ENCODE measurements at places on chromosomes 6 and 20. TPM values are rescaled to one million over a fixed set of nuclear protein-coding genes. Genes with fewer than 3 reads are reported as not detected.

RING1 gene
- 30.7 TPM for total RNA-seq

NRM gene
- total RNA-seq, result 4.3 TPM

RWDD2A gene
- total RNA-seq, result 7.6 TPM

WFDC5 gene
- total RNA-seq, result not detected

DUSP15 gene
- total RNA-seq, result 9.0 TPM

GGTLC1 gene
- total RNA-seq, result not detected

APOM gene
- total RNA-seq, result 1.0 TPM

GJA1 gene
- 209 TPM for total RNA-seq

KHDRBS2 gene
- 21.8 TPM for total RNA-seq

DDX43 gene
- 0.27 TPM for total RNA-seq

SLC17A1 gene
- total RNA-seq, result not detected

CCN5 gene
- not detected for total RNA-seq

AKIRIN2 gene
- 59.8 TPM for total RNA-seq

NOX3 gene
- total RNA-seq, result not detected

ADTRP gene
- 13.3 TPM for total RNA-seq

LPA gene
- total RNA-seq, result 0.93 TPM

OVOL2 gene
- 1.1 TPM for total RNA-seq

MCHR2 gene
- not detected for total RNA-seq

GFRA4 gene
- not detected for total RNA-seq

Measured in camera-type eye (tissue), 1 donor.